Right ventricle myocardium inferior (tissue), 1 donor: ENCODE measurements at places on chromosomes 6 and 20. TPM values are rescaled to one million over a fixed set of nuclear protein-coding genes. Genes with fewer than 3 reads are reported as not detected.

The PDYN gene
- total RNA-seq = not detected

The EYA2 gene
- 1.5 TPM for total RNA-seq

The MAPK13 gene
- total RNA-seq = 0.70 TPM

The ERVFRD-1 gene
- 0.14 TPM for total RNA-seq

The ZHX3 gene
- 34.5 TPM for total RNA-seq

The GPR6 gene
- total RNA-seq = not detected

The TIAM2 gene
- total RNA-seq = 11.1 TPM

The HDDC2 gene
- 91.6 TPM for total RNA-seq

The FLRT3 gene
- 0.22 TPM for total RNA-seq

The TTLL9 gene
- not detected for total RNA-seq

The SLC35D3 gene
- not detected for total RNA-seq

The FAM135A gene
- total RNA-seq = 11.4 TPM

- DNase-seq = no peak
These were observed 264.0 kb downstream of the PRKN start for GRCh38 chr6:162463576-162463975.

DNA sequence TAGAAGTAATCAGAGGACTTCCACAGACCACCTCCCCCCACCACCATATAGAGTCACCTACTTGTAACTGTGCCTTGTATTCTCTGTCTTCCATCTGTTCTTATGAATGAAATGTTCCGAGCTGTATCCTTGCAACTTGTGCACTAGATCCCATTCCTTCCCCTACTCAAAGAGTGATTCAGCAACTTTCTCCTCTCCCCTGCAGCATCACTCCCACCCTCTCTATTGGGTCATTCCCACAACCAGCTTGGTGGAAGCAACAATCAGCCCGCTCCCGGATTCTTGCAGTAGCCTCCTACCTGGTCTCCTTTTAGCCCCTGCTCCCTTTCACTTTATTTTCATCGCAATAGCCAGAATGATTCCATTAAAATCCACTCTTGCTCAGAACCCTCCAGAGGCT is 34.9 kb upstream of the REV3L start:
- no peak for DNase-seq

DNA sequence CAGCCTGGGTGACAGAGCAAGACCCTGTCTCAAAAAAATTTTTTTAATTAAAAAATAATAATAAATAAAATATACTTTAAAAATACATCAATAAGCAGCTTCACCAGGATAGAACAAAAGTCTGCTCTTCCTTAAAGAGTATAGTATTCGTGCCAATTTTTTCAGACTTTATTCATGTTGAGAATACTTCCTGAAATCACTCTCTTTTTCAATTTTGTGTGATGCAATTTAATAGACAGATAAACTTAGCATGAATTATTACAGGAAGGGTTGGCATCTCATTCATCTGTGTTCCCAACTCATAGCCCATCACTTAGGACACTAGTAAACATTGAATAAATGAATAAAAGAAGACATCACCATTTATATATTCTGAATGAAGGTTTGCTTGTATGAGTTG is 52.4 kb downstream of the IPCEF1 start:
- DNase-seq = no peak

GRCh38 chr20:53876956-53877355 is 193.4 kb downstream of the BCAS1 start:
- no peak for DNase-seq

DNA sequence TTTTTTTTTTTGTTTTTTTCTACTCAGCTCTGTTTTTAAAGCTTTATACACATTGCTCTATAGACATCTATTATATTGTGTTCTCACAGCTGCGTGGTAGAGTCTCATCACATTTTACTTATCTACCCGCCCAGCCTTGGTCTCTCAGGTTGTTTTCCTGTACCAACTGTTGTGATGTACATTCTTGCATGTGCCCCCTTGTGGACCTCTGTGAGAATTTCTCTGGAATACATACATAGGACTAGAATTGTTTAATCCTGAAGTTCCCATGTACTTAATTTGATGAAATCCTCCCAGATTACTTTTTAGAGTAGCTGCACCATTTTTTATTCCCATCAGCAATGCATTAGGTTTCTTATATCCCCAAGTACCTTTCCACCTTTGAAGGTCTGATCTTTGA is 40.4 kb upstream of the TINAG start:
- DNase-seq = no peak

DNA sequence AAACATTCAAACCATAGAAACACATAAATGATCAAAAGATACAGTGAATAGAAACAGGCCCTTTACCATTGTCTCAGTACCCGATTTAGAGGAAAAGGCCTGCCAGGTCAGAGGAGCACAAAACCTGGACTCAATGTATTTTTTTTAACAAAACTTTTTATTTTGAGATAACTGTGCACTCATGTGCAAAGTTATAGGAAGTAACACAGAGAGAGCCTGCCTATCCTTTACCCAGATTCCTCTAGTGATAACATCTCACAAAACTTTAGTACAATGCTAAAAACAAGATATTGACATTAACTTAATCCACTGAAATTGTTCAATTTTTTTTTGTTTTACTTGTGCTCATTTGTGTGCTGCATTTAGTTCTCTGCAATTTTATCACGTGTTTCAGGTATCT is 36.8 kb upstream of the SAMD3 start:
- DNase-seq = no peak

DNA sequence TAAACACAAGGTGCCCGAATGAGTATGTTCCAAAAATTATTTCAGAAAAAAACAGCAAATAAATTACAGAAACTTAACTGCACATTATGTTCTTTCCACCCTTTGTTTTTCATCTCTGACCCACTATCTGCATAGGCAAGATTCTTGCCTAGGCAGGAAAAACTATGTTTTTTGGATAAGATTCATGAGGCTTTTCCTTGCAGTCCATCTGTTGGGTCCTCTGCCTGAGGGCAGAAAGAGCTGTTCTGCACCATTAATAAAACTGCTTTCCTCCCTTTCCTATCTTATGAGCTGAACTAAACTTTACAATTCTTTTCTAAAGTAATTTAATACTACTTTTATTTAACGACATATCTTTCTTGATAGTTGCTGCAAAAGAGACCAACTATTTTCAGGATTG is 21.1 kb downstream of the ENPP1 start:
- DNase-seq = no peak

GRCh38 chr6:24430086-24430485 is 27.4 kb downstream of the MRS2 start:
- no peak for DNase-seq

- DNase-seq = no peak
These were observed 124.1 kb downstream of the FOXO3 start for GRCh38 chr6:108684771-108685329.

GRCh38 chr20:47789764-47790579 is 4.7 kb upstream of the SULF2 start:
- no peak for DNase-seq

- DNase-seq = no peak
These were observed 14.8 kb downstream of the SUMO4 start for GRCh38 chr6:149414821-149415220.

- DNase-seq = peak; percentile 87
These were observed 222.1 kb upstream of the RREB1 start for GRCh38 chr6:6885521-6886170.

GRCh38 chr20:36149469-36149868 is 5.1 kb upstream of the EPB41L1 start:
- DNase-seq = peak; percentile 81

GRCh38 chr20:3768342-3769130 is 983 bp upstream of the ADISSP start:
- peak; percentile 89 for DNase-seq

- DNase-seq = no peak
These were observed 88.3 kb downstream of the CD24 start for GRCh38 chr6:106886081-106886843.

DNA sequence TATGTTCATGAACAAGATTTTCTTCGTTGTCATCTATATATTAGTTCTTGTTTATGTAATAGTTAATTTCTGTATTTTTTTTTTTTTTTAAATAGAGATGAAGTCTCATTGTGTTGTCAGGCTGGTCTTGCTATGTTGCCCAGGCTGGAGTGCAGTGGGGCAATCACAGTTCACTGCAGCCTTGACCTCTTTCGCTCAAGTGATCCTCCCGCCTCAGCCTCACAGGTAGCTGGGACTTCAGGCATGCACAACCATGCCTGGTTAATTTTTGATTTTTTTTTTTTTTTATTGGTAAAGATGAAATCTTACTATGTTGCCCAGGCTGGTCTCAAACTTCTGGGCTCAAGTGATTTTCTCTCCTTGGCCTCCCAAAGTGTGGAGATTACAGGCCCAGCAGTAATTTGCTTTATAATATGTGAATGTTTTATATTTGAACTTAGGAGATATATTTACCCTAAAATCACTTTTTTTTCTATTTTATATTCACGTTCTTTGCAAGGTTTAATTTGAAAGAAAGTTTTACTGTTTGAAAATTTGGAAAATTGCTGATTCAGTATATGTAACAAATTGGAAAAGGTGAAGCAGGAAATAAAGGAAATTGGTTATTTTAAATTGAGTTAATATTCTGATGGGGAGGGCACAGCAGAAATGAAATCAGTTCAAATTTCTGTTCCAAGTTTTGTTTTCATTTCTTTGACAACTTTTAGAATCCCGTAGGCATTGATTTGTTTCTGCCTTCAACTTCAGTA is 56.2 kb downstream of the ZFAND3 start:
- no peak for DNase-seq

DNA sequence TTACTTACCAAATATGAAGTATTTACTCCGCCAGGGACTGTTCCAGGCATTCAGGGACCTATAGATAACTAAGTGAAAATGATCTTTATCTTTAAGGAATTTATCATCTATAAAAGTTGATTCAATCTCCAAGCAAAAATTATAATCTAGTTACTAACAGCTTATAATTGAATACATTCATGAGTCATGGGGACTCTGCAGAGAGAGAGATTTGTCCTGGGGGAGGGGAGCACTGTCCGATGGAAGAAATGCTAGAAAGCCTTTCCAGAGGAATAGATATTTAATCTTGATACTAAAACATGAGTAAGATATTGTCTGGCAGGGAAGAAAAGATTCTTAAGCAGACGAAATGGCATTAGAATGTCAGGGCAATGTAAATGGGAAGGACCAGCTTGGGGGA is 139.3 kb downstream of the CD164 start:
- DNase-seq = no peak

GRCh38 chr20:1857466-1857865 is 37.7 kb upstream of the SIRPA start:
- DNase-seq = no peak

- no peak for DNase-seq
These were observed 8.2 kb upstream of the QKI start for GRCh38 chr6:163406366-163406765.

- no peak for DNase-seq
These were observed 30.6 kb upstream of the ADRM1 start for GRCh38 chr20:62272200-62272599.

DNA sequence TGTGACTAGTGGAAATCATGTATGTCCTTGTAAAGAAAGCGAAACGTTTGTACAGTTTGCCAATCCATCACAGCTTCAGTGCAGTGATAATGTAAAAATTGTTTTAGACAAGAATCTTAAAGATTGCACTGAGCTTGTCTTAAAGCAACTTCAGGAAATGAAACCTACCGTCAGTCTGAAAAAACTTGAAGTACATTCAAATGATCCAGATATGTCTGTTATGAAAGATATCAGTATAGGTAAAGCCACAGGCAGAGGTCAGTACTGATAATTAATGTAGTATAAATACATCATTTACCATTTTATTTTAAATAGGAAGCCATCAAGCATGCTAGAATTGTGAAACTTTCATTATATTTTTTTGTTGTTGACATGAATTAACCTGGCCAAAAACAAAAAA is 60.9 kb upstream of the SMIM8 start:
- no peak for DNase-seq

DNA sequence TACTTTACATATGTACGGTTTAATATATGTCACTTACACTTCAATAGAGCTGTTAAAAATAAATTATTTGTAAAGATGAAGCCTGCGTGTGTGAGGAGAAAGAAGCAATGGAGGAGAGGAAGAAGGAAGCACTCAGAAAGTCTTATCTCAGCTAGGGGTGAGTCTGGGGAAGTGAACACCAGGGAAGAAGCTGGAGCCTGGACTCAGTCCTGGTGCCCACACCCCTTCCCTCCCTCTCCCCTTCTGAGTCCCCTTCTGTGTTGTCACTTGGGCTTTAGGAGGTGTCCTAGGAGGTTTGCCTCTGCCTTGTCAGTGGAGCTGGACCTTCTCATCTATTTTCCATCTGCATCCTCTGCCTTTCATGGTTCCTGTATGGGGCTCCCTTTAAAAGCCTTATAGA is 1.9 kb downstream of the SIRPB2 start:
- DNase-seq = no peak

DNA sequence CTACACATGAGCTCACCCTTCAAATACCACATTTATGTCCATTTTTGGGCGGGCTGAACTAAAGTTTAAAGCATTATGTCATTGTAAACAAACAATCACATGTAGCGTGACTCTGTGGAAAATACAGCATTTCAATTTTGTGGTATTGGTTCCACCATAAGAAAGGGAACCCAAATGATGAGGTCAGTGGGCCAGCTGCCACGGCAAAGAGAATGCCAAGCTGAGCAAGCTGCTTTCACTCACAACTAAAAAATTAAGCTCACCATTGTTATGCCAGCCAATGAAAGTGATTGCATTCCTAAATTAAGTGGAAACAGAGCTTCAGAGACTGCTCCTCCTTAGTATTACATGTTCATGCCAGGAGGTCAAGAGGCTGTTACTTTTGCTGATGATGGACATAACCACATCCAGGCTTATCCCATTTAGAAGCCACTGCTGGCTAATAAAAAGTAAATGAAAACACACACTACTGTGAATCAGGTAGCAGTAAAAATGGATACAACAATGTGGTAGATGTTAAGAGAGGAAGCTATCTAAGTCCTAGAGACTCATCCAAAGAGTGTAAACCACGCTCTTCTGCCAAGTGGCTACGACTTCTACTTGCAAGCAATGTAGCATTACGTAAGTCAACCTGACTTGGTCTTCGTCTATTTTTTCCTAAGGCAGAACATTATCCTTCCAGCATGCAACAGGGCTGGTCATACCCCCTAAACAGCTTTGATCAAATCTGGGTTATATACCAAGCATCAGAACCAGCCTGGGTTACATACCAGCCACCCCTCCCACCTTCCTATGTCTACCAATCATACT is 164.8 kb downstream of the BACH2 start:
- no peak for DNase-seq

DNA sequence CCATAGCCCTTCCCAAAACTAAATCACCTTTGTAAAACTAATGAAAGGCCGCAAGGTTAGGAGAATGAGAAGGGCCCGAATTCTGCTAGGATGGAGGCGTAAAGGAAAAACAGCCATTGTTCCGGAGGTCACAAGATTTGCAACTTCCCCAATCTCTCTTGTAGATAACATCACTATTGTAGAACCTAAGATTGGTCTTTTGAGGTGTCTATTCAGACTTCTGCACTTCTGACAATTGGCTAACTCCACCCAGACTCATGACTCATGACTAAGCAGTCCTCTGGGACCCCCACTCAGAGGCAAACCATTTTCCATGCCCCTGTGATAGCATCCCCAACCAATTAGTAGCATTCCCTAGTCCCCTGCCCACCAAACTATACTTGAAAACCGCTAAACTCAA is 210.5 kb upstream of the SHLD1 start:
- DNase-seq = no peak
